ENCODE measurements at places on chromosomes 3 and 15.

DNA sequence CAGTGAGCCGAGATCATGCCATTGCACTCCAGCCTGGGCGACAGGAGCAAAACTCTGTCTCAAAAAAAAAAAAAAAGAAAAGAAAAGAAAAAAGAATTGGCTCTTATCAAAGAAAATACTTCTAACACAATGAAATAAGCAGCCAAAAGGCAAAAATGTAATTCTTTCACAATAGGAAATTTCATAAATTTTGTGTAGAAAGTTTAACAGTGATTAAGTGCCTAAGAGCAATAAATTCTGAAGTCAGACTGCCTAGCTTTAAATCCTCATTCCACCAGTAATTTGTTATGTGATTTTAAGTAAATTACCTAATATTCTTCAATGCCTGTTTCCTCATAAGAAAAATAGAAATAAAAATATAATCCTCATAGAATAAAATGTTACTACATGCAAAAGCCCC lies 24.6 kb downstream of the HLTF start:
- no peak for DNase-seq

DNA sequence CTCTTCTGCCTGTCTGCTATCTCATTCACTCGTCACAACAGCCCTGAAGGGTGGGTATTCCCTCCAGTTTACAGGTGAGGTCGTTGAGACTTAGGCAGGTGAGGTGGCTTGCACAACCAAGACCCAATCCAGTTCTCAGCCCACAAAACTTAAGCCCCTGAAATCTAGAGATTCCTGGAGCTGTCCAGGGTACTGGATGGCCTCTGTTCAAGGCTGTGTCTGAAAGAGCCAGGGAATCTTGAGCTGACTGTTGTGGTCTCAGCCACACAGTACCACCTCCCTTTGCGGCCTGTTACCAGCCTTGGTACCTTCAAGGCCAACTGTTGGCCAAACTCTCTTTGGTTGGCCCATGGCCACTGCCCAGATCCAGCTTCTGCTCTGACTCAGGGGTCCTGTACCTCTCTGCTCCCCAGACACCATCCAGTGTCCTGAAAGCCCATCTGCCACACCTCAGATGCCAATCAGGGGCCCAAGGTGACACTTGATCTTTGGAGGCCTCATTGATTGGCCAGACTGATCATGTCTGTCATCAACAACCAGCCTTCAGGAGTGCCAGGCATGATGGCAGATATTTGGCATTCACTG lies 10.9 kb upstream of the FAM107A start:
- no peak for DNase-seq

DNA sequence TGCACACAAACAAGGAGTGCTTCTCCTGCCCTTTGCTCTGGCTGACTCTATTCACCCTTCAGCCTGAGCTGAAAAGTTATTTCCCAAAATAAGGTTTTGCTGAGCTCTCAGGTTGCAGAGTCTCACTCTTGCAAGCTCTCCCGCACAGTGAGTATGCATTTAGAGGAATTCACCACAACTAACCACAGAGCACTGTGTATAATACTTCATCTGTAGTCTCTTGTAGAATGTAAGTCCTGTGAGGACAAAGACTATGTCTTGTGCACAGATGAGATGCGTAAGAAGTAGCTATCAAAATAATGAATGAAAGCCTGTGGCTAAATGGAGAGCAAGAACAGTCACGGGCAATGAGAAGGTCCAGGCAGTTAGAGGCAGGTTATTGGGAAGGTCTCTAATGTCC lies 156.5 kb upstream of the SLCO3A1 start:
- no peak for DNase-seq

- peak; percentile 32 for DNase-seq
Observed at GRCh38 chr3:122094125-122094524, 39.0 kb downstream of the CD86 start.
